ENCODE measurements at places on chromosomes 16 and 17.

DNA sequence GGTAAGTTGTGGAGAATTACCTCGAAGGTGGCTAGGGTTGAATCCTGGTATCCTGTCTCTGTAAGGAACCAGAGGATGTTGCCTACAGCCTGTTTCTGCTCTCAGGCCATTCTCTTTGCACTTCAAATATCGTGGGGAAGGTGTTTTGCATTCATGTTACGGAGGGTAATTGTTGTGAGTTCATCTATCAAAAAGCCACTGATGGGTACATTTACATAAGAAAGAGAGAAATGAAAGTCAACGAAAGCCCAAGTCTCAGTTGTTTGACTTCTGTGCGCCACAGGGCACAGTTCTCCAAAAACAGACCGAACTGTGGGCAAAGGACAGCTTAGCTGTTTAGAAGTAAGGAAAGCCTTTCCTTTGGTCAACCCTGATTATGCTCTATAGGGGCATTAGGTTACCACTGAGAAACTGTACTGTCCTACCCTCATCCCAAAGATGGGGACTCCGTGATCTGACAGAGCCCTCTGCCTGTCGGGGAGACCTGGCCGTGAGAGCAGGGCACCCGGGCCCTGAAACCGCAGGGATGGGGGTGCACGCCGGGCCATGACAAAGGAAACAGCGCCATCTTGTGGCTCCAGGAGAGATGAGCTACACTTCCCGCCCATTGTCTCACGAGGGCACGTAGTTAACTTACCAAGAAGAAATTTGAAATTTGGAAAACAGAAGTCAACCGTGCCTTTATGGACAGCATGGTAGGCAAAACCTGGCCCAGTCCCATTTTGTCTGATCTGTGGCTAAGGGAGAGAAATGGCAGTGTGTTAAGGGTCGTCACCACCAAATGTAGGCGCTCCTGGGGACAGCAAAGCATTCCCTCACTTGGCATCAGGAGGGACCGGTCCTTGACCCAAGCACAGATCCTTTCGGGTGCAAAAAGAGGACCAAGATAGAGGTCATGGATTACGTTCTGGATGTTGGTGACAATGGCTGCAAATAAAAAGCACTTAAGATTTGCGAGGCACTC, 74.5 kb upstream of the DYNLRB2 start:
- no peak for DNase-seq

GRCh38 chr17:57480438-57481196, 224.3 kb downstream of the MSI2 start:
- no peak for DNase-seq

GRCh38 chr16:11291091-11291703, 10.1 kb upstream of the PRM1 start:
- DNase-seq = no peak

- DNase-seq = no peak
These were observed 30.5 kb downstream of the ETV4 start for GRCh38 chr17:43515656-43516055.

DNA sequence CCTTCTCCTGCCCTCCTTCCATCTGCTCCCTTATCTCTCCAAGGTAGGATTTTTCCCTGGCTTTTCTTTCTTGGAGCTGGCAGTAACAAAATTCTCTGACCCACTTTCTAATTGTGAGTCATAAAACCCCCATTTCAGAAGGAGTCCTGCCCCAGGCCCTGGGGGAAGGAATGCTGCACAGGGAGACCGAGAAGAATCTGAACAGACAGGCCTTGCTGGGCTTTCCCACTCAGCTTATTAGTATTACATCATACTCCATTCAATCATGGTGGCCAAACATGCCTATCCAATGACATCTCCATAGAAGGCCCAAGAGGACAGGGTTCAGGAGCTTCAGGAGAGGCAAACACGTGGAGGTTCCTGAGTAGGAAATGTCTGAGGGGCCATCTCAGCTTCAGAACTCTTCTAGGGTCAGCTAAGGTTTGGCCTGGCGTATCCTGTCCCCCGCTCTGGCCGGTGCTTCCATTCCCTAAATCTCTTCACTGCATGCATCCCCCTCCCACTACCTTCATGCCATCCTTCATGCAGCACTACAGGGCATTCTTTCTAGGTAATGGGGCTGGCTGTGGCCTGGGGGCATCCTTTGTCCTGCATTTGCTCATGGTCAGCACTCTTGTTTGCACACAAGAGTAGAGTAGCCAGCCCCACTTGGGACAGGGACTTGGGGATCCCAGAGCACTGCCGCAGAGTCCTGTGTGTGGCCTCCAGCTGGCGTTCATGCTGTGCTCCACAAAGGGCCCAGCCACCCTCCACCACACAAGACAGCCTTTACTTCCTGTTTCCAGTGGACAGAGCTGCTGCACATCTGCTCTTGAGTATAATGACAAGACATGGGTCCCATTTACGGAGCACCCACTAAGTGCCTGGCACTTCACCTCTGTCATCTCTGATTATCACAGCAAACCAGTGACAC, 8.2 kb downstream of the SLC6A2 start:
- DNase-seq = no peak

DNA sequence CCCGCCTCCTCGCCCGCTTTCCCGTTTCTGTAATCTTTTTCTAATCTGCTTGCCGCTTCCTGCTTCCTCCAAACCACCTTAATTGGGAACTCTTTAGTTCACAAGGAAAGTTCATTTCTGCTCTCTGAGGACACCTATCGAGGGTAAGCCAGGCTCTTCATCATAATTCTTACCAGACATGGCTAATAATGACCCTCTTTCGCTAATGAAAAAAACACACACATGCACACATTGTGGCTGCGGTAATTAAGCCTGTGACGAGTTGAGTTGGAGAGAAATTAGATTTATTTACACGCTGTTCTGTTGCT, 100.6 kb downstream of the ZNF423 start:
- no peak for DNase-seq

DNA sequence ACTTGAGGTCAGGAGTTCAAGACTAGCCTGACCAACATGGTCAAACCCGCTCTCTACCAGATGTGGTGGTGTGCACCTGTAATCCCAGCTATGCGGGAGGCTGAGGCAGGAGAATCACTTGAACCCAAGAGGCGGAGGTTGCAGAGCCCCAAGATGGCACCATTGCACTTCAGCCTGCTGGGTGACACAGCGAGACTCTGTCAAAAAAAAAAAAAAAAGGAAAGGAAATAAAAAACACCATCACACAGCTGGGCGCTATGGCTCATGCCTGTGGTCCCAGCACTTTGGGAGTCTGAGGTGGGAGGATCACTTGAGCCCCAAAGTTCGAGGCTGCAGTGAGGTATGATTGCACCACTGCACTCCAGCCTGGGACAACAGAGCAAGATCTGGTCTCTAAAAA, 13.3 kb upstream of the SBK1 start:
- DNase-seq = no peak

- no peak for DNase-seq
These were observed at the start of gene HOXB3 for GRCh38 chr17:48589831-48590606. Gene HOXB3, minus strand, starts transcription at chr17:48590241. Its CDS starts 37,767 bp downstream, at chr17:48552474.

DNA sequence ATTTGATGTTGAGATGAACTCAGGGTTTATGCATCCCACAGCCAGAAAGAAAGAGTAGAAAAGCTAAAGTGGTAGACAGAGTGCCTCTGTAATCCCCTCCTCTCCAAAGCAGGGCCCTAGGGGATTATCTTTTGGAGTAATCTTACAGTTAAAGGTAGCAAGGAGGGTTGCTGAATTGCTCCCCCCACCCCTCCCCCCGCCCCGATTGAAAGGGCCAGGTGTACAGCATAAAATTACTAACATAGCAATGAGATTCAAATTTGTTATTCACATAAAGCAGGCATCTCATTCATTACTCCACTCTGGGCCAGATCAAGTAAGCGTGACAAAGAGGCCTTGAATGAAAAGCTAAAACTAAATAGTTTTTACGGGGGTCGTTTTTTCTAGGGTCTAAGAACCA, 72.7 kb downstream of the STH start:
- DNase-seq = peak; percentile 23

DNA sequence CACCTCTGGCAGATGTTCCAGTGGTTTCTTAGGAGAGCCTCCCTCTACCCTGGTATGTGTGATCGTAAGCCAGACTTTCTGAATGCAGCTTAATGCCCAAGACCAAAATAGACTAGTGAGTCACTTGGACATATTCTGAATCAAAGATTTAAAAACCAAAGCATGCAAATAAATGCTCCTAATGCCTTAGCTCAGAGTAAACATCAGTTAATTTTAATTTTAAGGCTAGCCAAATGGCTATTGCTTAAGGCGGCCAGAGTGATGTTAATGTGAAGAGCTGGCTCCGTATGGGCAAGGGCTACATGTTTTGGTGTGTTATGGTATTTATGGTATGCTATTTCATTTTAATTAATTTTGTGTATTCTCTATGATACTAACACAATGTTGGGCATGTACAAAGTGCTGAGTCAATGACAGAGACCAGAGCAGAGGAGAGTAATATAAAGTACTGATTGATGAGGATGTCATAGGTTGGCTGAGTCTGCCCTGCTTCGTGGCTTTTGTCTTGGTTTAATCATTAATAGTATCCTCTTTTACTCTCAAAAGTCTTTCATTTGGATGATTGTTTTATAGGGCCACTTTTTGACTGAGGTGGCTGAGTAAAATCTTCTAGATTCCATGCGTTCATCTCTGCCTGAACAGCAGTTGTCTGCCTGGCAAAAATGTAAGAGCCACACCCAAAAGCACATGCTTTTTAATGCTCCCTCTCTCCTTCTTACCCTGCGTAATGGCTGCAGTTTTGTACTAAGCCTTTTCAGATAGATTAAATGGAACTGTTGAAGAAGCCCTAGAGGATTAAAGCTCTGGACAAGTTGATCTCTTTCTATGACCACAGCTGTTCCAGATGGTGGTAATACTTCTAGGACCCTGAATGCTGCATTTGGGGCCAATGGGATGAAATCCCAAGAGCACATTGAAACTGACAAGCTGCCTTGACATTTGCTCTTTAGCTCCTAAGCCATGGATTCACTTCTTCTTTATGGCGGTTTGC, 59.6 kb downstream of the MAP2K6 start:
- no peak for DNase-seq

- DNase-seq = no peak
These were observed 17.1 kb upstream of the WFIKKN2 start for GRCh38 chr17:50818261-50818660.

- DNase-seq = no peak
These were observed 80.2 kb upstream of the SMURF2 start for GRCh38 chr17:64742326-64742725.

- DNase-seq = no peak
These were observed 2.4 kb downstream of the CCL13 start for GRCh38 chr17:34358631-34359030.

DNA sequence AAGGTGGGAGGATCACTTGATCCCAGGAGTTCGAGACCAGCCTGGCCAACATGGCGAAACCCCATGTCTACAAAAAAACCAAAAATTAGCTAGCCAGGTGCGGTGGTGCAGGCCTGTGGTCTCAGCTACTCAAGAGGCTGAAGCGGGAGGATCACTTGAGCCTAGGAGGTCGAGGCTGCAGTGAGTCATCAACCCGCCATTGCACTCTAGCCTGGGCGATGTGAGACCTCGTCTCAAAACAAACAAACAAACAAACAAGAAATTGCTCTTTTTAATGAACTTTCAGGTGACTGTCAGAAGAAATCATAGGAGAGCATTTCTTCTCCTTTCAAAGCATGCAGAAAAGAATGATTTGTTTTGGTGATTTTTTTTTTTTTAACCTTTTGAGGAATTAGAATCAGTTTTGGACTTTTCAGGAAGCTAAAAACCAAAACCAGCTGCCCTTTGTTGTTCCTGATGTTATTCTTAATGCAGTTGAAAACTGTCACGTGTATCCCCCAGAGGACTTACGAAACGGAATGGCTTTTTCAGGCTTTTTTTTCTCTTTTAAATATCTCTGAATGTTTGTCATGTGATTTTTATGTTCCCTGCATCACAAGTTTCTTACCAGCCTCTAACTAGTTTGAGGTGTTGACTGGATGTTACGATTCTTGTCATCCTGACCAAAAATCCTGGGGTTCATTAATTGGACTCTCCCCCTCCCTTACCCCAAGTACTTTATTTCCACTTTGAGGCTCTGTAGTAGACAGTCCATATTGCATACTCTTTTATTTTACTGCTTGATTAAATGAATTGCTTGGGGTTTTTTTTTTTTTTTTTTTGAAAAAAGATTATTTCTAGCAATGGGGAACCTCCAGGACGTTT, 34.1 kb downstream of the SNX29 start:
- no peak for DNase-seq

DNA sequence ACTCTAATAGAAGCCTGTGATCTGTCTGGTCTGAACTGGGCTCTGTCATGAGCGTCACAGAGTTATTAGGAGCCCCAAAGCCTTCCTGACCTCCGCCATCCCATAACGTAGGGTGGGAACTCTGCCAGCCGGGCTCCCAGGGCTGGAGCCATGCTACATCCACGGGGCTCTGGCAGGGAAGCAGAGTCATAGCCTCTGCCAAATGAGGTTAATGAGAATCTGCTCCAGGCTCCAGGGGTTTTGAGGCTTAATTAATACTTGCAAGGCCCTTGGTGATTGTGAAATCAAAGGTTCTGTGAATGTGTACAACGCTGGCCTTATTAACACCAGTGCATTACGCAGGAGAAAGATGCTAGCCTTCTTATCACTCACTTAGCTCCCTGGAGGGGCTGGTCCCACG, 42.4 kb upstream of the ZFP90 start:
- DNase-seq = no peak

DNA sequence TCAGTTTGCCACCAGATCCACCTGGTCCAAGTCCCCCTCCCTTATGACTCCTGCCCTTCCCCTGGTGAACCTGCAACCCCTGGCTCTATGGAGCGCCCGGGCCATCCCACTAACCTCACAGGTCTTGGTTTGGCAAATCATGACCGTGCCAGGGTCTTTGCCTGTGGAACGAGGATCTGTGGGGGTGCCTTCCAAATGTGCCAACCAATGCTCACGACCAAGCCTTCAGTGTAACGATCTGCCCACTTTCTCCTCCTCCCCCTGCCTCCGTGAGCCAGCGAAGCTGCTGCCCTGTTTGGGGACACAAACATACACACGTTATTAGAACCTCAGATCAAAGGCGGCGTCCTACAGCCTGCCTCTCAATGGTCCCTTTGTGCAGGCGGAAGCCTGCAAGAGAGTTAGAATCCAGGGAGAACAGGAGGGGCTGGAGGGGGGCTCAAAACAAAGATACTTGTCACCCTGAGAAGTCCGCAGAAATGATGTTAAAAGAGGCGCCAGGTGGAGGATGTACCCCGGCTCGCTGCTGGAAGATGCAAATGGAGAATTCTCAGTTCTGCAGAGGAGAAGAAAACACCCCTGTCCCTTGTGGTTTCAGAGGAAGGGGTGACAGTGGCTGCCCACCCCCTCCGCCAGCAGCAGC, 9.0 kb upstream of the NKD1 start:
- DNase-seq = no peak

GRCh38 chr17:40949418-40949817, 12.0 kb upstream of the KRT23 start:
- DNase-seq = no peak

DNA sequence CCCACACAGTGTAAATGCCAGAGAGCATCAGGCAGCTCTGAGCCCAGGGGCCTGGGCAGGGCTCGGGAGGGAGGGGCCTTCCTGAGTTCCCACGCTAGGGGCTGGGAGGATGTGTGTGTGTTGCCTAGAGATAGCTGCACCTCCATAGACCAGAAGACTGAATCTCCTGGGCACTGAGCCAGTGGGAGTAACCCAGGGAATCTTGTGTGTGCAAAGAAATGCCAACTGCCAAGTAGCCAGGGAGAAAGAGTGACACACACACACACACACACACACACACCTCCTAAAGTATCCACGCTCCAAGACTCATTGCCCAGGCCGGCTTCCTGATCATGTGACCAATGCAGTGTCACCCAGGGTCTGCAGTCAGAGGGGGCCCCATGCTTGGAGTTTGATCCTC, 166.2 kb upstream of the RPL38 start:
- DNase-seq = no peak

All from NCI-H187 treated with DMSO at 0.1 percent for 48 hours (cell line).